Amniotic stem cell (primary cell): ENCODE measurements at places on chromosomes 2 and 18.

- DNase-seq, result no peak
Measured at GRCh38 chr2:145411493-145411892, 891.6 kb upstream of the ZEB2 start.

- no peak for DNase-seq
Measured at GRCh38 chr2:217192366-217192765, 332.5 kb upstream of the TNP1 start.

DNA sequence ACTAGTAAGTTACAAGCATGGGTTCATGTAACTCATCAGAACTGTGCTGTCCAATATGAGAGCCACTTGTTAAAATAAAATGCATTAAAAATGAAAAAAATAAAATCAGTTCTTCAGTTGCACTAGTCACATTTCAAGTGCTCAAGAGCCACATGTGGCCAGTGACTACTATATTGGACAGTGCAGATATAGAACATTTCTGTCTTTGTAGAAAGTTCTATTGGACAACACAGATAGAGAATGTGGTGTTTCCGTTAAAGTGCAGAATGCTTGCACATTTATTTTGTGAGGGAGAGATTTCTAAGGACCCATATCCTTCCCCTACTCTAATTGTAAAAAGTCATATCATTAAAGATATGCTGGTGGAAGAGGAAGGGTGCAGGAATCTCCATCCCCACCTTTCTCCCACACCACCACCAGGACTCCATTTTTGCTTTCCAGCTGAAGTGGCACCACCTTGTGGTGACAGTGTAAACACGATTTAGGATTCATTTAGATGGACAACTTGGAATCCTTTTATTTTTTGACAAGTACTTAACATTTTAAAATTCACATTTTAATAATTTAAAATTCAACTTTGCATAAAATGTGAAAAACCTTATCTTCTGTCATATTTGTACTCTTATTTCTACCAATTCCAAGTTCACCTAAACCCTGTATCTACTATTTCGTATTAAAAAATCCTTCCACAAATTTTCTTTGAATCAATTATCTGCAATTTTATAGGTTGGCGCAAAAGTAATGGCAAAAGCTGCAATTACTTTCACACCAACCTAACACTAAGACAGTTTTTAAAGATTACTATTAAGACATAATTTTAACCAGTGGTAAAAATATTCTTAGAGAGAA lies 9.4 kb upstream of the CD302 start:
- DNase-seq, result no peak

- DNase-seq, result peak; percentile 1
Measured at GRCh38 chr18:26383454-26384270, 157.4 kb downstream of the TAF4B start.

DNA sequence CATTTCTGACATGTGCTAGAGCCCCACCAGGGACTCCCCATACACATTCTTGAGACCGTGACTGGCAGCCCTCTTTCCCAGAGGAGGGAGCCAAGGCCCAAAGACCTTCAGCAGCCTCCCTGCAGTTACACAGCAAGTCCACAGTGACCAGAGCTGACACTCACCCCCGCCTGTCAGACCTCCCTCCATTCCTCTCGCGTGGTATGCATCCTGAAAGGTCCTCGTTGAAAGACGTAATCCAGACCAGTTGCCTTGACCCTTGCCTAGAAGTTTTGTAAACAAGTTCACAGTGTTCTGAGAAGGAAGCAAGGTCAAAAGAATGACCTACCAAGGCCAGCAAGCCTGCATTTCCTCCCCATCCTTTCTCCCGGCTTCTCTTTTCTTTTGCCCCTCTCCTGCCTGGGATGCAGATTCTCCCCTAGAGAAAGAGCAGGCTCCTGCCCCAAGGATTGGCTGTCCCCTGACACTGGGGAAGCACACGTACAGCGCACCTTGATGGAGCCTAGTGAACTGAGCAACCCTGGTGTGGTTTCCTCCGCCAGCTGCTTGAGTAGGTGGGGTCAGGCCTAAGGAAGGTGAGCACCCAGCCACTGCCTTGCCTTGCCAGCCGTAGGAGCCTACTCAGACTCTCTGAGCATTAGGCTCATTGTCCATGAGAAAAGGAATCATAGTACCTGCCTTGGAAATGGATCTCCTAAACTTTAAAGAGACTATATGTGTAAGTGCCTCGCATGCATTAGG lies 18.3 kb downstream of the TRIB2 start:
- DNase-seq, result no peak

GRCh38 chr2:96233436-96233835 lies 24.8 kb upstream of the STARD7 start:
- DNase-seq, result no peak

DNA sequence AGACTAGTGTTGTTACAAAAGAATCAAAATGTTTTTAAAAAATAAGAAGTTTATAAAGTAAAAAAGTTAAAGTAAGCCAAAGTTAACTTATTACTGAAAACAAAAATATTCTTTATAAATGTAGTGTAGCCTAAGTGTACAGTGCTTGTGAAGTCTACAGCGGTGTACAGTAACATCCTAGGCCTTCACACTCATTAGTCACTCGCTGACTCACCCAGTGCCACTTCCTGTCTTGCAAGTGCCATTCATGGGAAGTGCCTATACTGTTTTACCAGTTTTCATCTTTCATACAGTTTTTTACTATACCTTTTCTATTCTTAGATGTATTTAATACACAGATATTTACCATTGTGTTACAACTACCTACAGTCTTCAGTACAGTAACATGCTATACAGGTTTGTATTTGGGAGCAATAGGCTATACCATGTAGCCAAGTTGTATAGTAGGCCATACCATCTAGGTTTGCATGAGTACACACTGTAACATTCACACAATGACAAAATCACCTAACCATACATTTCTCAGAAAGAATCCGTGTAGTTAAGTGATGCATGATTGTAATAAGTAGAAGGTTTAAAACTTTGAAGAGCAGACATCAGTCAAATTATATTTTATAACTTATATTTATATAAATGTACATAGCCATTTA lies 13.4 kb downstream of the SERPINB7 start:
- DNase-seq, result peak; percentile 70

DNA sequence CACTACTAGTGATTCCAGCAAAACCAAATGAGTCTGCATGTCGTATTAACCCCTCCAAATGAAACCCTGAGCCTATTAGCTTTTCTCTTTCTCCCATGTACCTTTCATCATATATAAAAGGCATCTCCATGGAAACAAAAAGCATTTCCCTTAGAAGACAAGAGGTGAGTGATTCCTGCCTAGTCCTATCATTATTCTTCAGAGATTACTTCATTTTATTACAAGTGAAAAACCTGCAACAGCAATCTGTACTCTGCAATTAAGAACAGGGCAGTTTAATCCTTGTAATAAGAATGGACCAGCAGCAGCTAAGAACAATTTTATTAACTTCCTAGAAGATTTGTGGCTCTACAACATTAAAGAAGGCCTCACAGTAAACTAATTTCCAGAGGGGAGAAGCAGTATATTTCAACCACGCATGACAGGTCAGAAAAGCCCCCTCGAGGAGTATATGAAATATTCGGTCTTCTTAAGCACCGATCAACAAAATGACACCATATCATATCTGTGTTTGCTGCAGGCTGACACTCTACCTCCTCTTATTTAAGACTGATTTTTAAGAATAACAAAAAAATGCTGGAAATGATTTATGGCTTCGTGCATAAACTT lies 132.3 kb upstream of the TFPI start:
- no peak for DNase-seq

DNA sequence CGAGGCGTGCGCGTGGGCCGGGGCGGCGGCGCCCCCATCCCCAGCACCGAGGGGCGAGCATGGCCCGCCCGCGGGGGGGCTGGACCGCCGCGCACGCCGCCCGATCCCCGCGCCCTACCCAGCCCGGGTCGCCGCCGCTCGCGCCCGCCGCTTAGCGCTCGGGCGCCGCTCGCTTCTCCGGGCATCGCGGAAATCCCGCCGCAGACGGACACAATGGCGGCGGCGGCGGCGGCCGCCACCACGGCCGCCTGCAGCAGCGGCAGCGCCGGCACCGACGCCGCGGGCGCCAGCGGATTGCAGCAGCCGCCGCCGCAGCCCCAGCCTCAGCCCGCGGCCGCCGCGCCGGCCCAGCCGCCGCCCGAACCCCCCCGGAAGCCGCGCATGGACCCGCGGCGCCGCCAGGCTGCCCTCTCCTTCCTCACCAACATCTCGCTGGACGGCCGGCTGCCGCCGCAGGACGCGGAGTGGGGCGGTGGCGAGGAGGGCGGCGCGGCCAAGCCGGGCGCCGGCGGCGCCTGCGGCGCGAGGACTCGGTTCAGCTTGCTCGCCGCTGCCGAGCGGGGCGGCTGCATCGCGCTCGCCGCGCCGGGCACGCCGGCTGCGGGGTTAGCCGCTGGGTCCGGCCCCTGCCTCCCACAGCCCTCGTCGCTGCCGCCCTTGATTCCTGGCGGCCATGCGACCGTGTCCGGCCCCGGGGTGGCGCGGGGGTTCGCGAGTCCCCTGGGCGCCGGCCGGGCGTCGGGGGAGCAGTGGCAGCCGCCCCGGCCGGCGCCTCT lies 453 bp downstream of the CABLES1 start:
- DNase-seq, result no peak

GRCh38 chr2:198028955-198029354 lies 224.6 kb downstream of the PLCL1 start:
- DNase-seq, result no peak

DNA sequence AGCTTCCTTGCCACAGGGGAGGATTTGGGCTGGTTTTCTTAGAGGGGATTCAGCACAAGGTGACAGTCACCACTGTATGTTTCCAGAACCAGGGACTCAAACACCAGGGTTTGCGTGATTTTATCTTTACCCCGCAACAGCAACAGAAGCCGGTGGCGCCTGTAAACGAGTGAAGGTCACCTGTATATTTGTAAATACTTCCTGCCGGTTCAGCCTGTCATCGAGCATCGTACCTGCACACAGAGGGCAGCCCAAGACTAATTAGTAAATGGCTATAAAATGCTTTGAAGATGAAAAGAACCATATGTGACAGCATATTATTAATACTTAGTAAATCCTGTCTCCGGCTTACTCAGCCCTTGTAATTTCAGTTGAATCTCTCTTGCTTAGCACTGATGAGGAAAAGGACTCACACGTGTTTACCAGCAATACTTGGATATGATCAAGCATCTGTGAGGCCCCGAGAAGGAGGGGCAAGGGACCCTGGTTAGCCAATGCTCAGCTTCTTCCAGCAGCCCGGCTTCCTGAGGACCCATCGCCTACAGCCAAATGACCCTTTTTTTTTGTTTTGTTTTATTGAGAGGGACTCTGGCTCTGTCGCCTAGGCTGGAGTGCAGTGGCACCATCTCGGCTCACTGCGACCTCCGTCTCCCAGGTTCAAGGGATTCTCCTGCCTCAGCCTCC lies 51.3 kb upstream of the FOSL2 start:
- no peak for DNase-seq

DNA sequence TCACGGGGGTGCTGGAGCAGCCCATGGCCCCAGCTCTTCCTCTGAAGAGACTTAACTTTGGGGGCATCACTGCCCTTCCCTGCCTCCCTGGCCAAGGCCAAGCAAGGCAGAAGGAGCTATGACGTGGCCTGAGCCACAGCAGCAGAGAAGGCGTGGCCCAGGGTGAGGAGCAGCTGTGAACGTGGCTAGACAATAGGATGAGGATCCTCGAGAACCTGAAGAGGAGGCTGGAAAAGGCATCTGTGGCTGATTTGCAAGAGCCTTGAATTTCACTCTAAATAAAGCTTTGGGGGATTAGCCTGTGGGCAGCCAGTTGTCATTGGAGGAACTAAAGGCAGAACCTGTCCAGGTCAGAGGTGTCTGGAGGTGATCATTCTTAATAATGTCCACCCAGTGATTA lies 652.9 kb upstream of the ID2 start:
- no peak for DNase-seq

GRCh38 chr18:3930126-3931012 lies 480.4 kb downstream of the TGIF1 start:
- no peak for DNase-seq

DNA sequence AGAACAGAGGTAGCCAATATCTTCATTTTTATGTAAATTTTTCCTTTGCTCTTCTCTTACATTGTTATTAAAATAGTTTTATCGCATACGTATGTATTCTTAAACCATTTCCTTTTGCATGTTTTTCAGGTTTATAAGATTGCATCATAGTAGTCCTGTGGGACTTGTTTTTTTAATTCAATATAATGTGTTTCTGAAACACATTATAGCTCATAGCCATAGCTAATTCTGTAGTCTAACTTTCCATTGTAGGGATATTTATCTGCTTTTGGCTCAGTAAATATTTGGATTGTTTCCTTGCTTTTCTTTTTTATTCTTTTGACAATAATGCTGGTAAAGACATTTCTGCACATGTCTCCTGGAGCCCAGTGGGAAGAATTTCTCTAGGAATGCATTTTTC lies 484.3 kb downstream of the PTPRM start:
- DNase-seq, result no peak

DNA sequence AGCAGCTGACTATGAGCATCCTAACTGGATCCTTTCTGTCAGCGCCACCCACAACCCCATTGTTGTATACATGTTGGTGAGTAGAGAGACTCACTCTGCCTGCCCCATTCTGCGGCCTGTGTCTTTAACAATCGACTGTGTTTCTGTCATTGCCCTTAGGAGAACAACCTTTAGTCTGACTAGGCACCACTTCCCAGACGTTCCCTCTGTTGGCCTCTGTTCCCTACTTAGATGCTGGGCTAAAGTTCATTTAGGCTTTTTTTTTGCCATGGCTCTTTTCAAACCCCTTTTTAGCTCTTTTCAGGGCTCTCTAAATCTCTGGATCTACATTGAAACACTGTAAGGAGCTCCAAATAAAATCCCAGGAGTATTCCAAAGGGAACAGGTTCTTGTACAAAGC lies 20.5 kb upstream of the ACAA2 start:
- no peak for DNase-seq

DNA sequence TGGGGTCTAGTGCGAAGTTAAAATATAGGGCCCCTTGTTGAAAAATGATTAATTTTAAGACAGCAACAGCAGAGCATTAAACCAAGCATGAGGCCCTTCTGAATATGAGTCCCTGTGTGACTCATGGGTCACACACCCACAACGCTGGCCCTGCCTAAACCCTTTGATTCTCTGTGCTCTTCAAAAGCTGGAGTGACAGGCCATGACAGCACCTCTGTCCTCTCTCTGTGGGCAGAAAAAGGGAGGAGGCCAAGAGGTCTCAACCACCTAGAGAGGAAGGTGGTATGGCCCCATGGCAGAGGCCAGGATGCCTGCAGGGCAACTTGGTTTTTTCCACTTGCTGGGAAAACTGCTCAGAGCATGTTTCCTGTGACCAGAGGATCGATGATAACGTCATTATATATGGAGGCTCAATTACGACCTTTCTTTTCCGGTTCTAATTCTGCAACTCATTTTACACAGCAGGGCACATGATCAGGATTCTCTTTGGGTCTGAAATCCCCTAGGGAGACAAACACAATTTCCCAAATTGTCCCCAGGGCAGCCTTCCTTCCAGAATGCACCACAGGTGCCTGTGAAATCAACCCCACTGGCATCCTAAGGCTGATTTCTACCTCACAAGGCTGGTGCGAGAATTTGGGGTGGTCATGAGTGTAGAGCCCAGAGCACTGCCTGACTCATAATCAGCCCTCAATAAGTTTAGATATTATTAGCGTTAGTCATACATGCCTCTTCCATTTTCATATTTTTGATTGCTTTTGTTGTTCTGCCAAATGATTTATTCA lies 102.0 kb upstream of the PPP1CB start:
- peak; percentile 15 for DNase-seq
